Right forelimb (tissue), 1 donor: ENCODE measurements at places on chromosomes 7 and 10.
A peak's percentile ranks its signal among the peaks of the same experiment; 100 is the strongest.

- no peak for DNase-seq
Observed at GRCh38 chr7:120662291-120662690, 195.7 kb downstream of the TSPAN12 start.

DNA sequence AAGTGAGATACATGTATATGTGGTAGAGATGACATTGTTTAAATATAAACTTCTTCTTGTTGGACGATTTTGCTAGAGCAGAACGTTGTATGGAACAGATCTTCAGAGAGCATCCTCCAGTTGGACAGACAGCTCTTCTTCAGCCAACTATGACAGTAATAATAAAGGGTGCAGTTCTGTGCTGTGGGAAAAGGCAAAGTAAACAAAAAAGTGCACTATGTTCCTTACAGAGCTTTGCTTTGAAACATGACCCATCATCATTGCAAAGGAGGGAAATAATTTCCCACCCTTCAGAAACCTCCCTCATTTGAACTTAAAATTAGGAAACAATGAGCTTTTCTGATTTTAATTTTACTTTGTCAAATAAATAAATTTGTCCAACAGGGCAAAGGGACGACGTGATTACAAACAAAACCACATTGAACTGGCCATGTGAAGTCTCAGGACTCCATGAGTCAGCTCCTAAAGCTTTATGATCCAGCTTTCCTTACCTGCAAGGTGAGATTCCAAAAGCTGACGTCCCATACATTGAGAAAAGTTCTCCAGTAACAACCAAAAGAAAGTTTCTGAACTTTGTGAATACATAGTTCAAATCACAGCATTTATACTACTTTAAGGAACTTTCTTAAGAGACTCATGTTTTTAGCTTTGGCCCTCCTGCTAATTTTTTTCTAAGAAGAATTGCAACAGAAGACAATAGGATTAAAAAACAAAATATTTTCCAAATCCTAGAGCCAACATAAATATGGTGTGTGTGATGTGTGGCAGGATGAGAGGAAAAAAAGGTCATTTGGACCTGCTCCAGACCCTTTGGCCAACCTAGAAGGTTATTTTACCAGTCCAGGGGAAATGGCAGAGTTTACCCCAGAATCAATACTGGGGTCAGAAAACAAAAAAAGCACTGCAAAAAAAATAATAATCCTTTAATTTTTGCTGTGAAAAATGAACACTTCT lies 565.4 kb upstream of the NRP1 start:
- no peak for DNase-seq

- DNase-seq = no peak
Observed at GRCh38 chr7:149683898-149684297, 89.5 kb downstream of the ZNF467 start.

- DNase-seq = no peak
Observed at GRCh38 chr10:132554991-132555647, 17.5 kb downstream of the INPP5A start.

GRCh38 chr7:122339145-122339904 lies 34.8 kb upstream of the FEZF1 start:
- no peak for DNase-seq

DNA sequence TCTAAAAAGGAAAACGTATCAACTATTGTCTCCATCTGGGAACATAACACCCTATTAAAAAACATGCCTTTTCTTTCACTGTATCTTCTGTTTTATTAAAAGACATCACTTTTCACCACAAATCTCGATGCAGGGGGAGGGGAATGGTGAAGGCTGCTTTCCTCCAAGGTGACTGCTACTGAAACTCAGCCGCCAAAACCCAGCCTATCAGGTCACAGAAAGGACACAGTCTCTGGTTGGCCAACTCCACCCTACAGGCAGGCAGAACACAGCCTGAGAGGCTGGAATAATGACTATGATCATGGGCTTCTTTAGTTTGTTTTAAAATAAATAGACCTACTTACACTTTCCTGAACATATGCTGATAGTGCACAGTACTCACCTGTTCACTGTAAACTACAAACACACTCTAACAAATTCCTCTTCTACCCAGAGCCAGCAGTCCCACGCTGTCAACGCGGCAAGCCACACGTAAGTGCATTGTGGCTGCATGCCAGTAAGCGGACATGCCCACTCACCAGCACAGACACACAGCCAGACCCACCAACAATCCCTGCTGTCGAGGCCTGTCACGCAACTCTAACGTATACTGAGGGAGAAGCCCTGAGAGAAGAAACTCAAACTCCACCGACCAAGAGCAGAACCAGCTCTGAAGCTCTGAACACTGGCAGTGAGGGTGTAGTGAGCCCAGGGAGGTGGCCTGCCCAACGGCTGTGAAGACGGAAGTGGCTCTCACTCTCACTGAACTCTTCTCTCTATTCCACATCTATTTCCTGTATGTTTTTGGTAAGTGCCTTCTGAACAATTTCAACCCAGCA lies 41.8 kb downstream of the NCAPG2 start:
- DNase-seq = no peak

GRCh38 chr10:68125772-68126171 lies 16.5 kb downstream of the MYPN start:
- DNase-seq = no peak

- no peak for DNase-seq
Observed at GRCh38 chr10:104080762-104081161, 4.9 kb downstream of the COL17A1 start.

DNA sequence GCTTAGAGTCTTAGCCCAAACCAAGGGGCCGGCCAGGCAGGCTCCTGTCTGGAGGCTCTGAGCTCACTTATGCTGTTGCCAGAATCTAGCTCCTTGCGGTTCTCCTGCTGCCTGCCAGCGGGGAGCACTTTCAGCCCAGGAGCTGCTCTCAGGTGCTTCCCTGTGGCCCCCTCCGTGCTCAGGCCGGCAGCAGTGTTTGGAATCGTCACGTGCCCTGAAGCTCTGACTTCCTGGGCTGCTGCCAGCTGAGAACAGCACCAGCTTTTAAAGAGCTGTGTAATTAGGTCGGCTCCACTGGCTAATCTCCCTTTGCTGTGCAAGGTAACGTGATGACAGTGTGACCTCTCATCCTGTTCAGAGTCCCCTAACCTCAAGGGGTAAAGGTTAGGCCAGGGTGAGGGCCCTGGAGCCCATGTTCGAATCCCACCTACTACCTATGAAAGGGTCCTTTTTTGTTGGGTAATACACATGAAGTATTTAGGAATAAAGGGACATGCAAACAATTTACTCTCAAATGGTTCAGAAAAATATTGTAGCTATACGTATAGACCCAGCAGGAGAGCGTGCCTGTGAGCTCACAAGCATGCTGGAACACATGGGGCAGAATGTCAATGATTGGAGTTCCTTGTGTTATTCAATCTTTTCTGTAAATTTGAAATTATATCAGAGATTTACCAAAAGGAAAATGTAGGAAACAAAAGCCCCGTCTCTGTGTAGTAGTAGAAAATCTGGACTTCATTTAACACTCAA lies 16.6 kb downstream of the ZNF862 start:
- DNase-seq = no peak

GRCh38 chr7:139913845-139914135 lies 84.7 kb downstream of the TBXAS1 start:
- no peak for DNase-seq

DNA sequence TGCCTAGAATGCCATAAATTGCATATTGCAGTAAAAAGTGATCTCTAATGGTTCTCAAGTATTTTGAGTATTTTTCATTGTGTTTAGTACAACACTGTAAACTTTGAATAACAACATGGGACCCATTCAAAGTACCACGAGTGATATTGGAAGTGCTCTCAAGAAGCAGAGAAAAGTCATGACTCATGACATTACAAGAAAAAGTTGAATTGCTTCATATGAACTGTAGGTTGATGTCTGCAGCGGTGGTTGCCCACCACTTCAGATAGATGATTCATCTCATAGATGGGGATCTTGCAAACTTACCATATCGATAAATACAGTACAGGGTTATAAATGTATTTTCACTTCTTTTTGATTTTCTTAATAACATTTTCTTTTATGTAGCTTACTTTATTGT lies 33.9 kb downstream of the ENTPD1 start:
- DNase-seq = no peak

DNA sequence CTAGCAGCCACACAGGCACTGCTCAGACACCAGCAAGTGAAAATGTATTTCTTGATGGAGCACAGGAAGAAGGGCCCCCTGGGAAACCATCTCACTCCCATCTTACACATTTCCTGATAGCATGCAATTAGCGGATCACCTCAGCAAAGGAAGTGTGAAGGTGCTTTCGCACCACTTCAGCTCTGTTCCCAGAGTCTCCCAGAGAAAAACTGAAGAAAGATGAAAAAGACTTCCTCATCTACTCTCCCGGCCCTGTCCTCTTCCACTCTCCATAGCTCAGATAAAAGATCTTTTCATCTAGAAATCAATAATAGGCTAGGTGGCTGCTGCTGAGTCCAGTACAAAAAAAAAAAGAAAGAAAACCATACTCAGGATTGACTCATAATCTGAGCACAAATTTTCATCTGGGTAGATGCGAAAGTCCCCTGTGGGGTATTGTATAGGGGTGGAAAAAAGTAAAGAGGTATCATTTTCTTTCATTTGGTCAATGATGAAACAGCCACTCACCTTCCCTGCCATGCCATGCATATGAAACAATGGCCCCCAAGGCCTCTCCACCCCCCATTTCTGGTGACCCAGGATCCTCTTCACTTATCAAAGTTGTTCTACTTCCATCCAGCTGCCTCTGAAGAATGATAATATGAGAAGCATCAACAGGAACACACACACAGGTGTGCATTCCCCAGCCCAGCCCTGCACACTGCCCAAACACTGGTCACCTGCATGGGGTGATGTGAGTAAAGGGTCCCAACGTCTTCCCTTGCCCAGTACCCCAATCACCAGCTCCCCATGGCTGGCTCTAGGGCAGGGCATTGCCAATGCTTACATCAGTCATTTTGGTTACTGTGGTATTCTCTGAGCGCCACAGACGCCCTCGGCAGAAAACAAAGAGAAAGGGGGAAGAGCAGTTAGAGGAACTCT lies 48.8 kb upstream of the DGKI start:
- no peak for DNase-seq

GRCh38 chr7:113636727-113637421 lies 281.9 kb downstream of the PPP1R3A start:
- no peak for DNase-seq

DNA sequence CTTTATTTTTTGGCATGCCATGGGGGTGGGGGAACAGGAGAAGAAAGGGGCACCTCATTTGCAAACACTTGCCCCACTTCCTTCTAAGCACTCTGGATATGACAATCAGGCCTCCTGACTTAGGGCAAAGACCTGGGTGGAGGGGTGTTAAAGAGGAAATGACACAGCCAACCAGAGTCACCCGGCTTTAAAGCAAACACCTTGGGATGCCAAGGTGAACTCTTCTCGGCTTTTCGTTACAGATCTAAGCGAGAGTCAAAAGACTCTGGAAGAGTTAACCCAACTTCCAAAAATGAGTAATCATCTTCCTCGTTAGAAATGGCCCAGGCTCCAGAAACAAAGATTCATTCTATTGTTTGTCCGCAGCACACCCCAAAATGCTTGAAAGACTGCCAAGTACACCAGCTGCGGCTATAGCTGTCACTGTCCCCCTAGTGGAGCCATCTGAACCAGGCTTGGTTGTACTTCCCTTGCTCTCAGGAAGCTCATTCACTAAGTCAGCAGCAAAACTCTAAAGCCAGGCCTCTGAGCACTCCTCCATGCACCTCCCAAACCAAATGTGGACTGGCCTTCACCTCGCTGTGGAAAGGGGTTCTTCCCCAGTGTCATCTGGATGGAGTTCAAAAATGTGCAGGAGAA lies 24.8 kb downstream of the FAM53B start:
- peak; percentile 76 for DNase-seq

- no peak for DNase-seq
Observed at GRCh38 chr7:2639181-2639681, 7.4 kb downstream of the TTYH3 start.

GRCh38 chr10:110409926-110410325 lies 87.8 kb upstream of the DUSP5 start:
- no peak for DNase-seq

DNA sequence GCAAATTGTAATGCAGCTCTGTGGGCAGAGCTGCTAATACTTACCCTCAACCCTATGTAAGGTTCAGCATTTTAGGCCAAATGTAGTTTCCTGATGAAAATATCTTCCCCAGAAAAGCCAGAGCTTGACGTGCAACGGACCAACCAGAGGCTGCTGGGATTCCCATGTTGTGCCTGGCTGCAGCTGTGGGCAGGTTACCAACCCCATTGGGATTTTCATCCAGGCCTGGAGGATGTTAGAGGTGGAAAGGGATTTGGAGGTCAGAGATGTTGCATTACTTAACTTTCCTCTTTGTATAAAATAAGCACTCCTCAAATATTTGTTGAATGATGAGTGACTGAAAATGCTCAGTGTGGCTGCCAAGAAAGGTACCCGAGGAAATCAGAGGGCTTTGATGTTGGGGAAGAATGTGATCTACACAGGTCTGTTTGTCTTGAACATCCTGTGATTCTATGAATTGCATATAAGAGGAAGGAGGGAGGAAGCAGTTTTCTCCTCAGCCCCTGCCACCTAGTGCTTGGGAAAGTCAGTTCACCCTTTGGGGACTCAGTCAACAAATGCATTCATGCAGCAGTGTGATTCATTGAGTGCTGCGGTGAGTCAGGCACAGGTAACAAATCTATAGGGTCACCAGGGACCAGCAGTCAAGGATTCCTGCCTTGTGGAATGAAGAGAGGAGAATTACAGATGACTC lies 487.2 kb downstream of the RPS24 start:
- DNase-seq = peak; percentile 33

GRCh38 chr7:142181966-142182365 lies 70.4 kb downstream of the MGAM2 start:
- DNase-seq = no peak

DNA sequence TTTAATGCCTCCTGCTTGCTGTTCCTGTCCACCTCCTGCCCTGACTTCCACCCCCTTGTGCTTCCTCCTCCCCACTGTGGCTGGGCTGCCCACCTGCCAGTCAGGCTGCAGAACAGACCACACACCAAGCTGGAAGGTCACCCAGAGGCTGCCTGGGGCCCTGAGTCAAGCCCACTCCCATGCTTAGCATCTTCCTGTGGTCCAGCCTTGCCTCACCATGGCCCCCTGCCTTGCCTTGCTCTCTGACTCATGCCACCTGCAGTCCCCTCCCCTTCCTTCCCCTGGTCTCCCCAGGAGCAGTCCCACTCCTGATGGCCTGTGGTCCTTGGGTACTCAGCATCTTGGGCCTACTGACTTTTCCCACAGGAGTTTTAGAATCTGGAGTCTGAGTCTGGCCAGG lies 2.3 kb downstream of the CLEC2L start:
- no peak for DNase-seq
